ENCODE measurements at places on chromosomes 7 and 10.

- DNase-seq: no peak
Measured at GRCh38 chr10:96235326-96236089, 35.9 kb downstream of the BLNK start.

GRCh38 chr10:30052062-30052461 lies 7.3 kb downstream of the JCAD start:
- no peak for DNase-seq

GRCh38 chr10:126935263-126935946 lies 30.2 kb downstream of the DOCK1 start:
- DNase-seq: no peak

DNA sequence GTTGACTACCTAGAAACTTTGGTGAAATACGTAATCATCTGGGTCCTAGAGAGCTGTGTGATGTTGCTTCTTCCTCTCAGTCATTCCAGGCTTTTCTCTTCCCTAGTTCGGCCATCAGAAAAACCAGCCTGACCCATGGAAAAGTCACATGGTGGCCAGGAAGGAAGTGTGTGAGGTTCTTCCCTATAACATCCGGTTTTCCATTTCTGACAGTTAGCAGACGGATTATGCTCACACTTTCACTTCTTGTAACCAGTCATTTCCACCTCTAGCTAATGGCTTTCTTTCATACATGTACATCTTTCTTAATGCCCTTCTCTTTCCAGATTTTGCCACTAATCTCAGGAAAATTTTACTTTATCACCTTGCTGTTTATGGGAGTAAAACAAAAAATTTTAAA lies 110.0 kb upstream of the GLCCI1 start:
- DNase-seq: no peak

DNA sequence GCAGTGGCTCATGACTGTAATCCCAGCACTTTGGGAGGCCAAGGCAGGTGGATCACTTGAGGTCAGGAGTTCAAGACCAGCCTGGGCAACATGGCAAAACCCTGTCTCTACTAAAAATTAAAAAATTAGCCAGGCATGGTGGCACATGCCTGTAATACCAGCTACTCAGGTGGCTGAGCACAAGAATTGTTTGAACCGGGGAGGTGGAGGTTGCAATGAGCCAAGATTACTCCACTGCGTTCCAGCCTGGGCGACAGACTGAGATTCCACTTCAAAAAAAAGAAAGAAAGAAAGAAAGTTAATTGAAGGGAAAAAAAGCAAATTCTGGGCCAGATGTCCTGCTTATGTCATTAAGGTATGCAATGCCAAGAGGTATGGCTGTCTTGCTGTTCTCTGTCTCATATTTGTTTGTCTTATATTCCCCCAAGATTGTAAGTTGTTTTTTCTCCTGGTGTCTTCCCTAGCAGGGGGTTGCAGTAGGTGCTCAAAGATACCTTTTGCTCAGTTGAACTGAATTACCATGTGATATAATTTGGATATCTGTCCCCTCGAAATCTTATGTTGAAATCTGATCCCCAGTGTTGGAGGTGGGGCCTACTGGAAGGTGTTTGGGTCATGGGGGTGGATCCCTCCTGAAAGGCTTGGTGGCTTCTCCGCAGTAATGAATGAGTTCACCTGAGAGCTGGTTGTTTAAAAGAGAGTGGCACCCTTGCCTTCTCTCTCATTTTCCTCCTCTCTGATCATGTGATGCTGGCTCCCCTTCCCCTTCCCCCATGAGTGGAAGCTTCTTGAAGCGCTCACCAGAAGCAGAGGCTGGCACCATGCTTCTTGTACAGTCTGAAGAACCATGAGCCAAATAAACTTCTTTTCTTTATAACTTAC lies 60.9 kb downstream of the MYOF start:
- DNase-seq: peak; percentile 41
